ENCODE measurements at places on chromosomes 2 and 18. TPM values are rescaled to one million over a fixed set of nuclear protein-coding genes. Genes with fewer than 3 reads are reported as not detected.

GRCh38 chr2:192124571-192124970 is 70.2 kb downstream of the TMEFF2 start:
- DNase-seq: no peak

DNA sequence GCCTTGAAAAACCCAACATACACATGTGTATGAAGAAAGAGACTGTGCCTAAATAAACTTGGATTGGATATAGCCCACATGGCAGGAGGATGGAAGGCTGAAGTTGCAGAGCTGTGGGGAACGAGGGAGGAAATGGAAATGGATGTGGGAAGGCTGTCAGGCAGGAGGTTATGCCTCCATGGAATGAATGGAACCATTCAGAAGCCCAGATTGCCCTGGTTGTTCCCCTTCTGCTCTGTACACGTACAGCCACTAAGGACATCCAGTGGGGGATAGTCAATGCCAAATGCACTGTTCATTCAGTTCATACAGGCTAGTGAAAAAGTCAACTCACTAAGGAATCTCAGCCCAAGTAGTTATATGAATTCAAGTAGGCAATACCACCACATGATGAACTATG is 463.7 kb downstream of the TNS1 start:
- no peak for DNase-seq

DNA sequence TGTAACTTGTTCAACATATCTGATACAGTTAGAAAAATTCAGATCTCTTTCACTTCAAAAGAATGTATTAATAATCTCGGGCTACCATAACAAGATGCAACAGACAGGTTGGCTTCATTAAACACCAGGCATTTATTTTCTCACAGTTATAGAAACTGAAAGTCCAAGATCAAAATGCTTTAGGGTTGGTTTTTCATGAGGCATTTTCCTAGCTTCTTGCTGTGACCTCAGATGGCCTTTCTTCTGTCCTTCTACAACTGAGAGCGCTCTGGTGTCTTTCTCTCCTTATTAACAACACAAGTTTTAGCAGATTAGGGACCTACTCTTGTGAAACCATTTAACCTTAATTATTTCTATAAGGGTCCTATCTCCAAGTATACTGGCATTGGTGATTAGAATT is 452.5 kb downstream of the ZNF804A start:
- DNase-seq: no peak

- DNase-seq: no peak
Observed at GRCh38 chr2:182543741-182544525, 117.1 kb upstream of the PDE1A start.

DNA sequence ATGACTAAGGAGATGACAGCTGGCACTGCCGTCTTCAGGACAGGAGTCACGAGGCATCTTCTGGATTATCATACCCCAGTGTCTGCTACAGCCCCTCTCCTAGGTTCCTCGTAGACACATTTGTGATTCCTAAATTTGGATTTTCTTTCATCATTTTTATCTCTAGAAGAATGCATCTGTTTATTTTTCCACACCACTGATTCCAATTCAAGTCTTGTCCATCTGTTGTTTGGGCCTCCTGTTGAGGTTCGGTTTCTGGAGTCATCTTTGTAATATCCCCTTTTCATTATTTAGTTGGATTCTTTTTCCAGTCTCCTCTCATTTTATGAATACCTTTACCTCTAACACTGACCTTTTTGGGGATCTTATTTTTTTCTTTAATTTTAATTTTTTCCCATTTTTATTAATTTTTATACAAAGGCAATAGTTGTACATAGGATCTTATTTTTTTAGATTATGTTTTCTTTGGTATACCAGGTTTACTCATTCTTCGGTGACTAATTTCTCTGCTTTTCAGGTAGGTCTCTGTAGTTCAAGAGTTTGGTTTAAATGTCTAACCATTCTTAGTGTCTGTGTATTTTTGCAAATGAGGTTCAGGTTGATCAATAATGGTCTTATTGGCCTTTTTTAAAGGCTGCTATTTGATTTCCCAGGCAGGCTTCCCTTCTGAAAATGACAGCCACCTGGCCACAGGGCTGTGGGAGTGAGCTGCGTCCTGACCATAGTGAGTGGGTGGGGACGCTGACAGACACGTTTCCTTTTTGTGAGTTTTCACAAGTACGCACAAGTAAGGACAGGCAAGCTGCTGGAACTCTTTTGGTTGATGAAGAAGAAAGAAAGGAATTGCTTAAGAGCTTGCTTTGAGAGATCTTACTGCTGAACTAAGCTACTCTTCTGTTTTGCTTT is 34.5 kb downstream of the FARP2 start:
- DNase-seq: no peak

DNA sequence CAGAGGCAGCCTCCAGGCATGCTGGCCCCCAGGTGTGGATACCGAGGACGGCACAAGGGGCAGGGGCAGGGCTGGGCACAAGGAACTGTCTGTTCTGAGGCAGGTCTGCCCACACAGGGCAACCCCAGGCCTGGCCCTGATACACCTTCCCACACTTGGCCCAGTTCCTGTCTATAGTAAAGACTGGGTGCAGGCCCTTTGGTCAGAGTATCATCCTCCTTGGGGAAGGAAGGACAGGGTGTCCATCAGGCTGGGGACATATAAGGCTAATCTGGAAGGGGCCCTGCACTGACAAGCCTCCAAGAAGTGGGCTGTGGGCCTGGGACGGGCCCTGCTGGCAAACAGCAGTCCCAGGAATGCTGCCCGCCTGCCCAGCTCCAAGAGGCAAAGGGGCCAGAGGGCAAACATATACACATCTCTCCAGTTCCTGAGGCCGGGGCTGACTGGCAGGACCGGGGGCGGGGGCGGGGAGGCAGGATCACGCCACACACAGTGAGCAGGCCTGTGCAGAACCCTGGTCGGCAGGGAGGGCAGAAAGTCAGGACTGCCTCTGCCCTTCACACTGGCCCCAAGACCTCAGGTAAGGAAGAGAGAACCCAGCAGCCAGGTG is 18.9 kb downstream of the SDC1 start:
- no peak for DNase-seq

DNA sequence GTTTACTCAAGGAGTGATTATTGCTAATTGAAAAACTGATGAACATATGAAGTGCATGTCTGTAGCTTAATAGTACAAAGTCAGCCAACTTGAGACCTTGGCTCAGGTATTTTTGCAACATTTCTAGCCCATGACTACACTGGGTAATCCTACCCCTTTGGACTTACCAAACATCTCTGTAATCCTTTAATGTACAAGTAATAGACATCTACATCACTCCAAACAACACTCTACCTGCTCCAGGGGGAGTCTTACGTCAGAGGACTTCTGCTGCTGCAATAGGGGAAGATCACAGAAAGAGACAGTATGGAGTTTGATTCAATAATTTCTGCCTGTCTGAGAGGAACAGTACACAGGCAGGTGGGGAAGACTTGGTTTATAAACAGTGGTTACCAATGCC is 54.0 kb downstream of the IWS1 start:
- DNase-seq: no peak

DNA sequence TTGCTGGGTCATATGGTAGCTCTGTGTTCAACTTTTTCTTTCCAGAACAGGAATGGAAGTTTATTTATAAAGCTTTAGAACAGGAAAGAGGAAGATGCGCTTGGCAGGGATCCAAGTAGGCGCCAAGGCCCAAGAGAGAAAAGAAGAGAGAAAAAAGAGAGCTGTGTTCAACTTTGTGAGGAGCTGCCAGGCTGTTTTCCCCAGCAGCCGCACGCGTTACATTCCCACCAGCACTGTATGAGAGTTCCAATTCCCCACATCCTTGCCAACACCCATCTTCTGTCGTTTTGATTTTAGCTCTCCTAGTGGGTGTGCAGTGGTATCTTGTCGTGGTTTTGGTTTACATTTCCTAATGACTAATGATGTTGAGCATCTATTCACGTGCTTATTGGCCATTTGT is 51.4 kb downstream of the KCNF1 start:
- DNase-seq: no peak

- no peak for DNase-seq
Observed at GRCh38 chr2:48174503-48174902, 268.2 kb upstream of the FBXO11 start.

GRCh38 chr2:207718521-207718920 is 7.1 kb downstream of the CCNYL1 start:
- no peak for DNase-seq

GRCh38 chr2:105393373-105394055 is 5.3 kb downstream of the FHL2 start:
- DNase-seq: no peak

GRCh38 chr18:32930695-32931301 is 158.0 kb upstream of the KLHL14 start:
- no peak for DNase-seq

GRCh38 chr2:86646865-86647264 is 23.2 kb upstream of the RNF103 start:
- no peak for DNase-seq

DNA sequence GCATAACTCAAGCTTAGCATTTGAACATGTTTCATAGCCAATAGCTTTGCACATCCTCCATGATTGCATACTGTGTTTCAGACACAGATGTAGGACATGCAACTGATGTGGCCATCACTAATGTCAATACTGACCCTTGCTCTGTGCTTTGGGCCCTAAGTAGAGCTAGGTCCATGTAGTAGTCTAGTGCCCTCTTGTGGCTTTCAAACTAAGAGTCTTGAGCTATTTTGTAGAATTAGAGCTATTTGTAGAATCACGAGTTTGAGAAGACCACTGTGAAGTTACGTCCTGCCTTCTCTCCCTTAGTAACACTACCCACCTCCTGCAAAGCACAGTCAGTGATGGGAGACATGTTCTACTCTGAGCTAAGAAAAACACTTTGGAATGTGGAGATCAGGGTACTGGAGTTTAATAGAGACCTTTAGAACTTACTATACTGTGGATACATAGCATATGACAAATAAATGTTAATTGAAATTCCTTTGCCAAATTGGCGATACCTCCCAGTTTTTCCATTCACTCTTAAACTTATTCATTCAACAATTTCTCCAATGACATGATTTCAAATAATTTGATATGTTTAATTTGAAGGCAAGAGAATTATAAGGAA is 306.5 kb upstream of the TNP1 start:
- no peak for DNase-seq

- DNase-seq: no peak
Observed at GRCh38 chr2:71606244-71606643, 152.9 kb downstream of the DYSF start.

GRCh38 chr18:3044931-3045698 is 32.2 kb upstream of the LPIN2 start:
- DNase-seq: peak; percentile 34

- no peak for DNase-seq
Observed at GRCh38 chr2:228581731-228582130, 400.2 kb upstream of the SPHKAP start.

DNA sequence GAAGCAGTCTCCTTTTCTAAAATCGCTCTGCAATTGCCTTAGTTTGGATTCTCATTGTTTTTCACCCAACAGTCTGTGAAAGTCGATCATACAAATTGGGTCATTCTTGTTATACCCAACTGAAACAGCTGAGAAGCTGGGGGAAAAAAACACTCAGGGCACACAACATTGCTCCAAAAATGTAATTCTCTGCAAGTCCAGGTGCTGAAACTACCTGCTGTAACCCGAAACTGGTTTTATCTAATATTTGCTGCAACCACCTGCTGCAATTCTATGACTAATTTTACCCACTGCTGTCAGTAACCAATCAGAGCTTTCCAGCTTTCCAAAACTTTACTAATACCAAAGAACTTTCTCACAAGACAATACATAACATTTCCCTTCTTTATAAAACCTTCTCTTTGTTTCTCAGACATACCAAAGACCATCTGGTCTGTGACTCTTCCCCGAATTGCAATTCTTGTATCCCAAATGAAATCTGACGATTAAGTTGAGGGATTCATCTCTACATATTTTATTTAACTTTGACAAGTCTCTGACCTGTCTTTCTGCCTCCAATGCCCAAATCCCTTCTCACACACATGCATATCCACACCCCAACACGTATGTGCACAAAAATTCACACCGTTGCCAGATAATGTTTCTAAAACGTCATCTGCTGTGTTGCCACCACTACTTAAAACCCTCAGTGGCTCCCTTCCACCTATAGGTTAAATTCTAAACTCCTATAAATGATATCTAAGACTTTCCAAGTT is 198.3 kb downstream of the PIEZO2 start:
- DNase-seq: no peak

GRCh38 chr2:234496835-234497593 is at the start of gene ARL4C:
TSS of gene ARL4C (minus strand) at chr2:234497081. CDS start at chr2:234496586, 495 bp downstream.
- peak; percentile 85 for DNase-seq

LIMS4 gene
- total RNA-seq: 0.41 TPM

NYAP2 gene
- 14.3 TPM for total RNA-seq

KCNS3 gene
- total RNA-seq: 1.6 TPM

STARD6 gene
- total RNA-seq: 0.82 TPM

RAB6C gene
- total RNA-seq: 0.41 TPM

CLK1 gene
- total RNA-seq: 182 TPM

YES1 gene
- total RNA-seq: 60.7 TPM

IL18RAP gene
- total RNA-seq: 0.41 TPM

POTEE gene
- total RNA-seq: not detected

GMCL1 gene
- 13.5 TPM for total RNA-seq

UGT1A10 gene
- not detected for total RNA-seq

CCDC85A gene
- total RNA-seq: 31.0 TPM
